Psoas muscle (tissue), 8 donors: ENCODE measurements at places on chromosomes 5 and 9. TPM values are rescaled to one million over a fixed set of nuclear protein-coding genes. Genes with fewer than 3 reads are reported as not detected.
A peak's percentile ranks its signal among the peaks of the same experiment; 100 is the strongest.

TMC1 gene
- 0.05 TPM for polyA plus RNA-seq

GALNT12 gene
- 0.13 TPM for polyA plus RNA-seq

SPINK5 gene
- 0.05 TPM for polyA plus RNA-seq

PPP3R2 gene
- not detected for polyA plus RNA-seq

TLX3 gene
- polyA plus RNA-seq, result not detected

PHF24 gene
- 0.04 TPM for polyA plus RNA-seq

SPATA31A3 gene
- polyA plus RNA-seq, result not detected

IFNA21 gene
- not detected for polyA plus RNA-seq

TICAM2 gene
- 2.9 TPM for polyA plus RNA-seq

CTNND2 gene
- polyA plus RNA-seq, result not detected

MLANA gene
- polyA plus RNA-seq, result not detected

OTP gene
- polyA plus RNA-seq, result 0.01 TPM

DMGDH gene
- polyA plus RNA-seq, result 0.80 TPM

NTRK2 gene
- 1.4 TPM for polyA plus RNA-seq

GRCh38 chr9:72506615-72507014 lies 14.8 kb upstream of the TMC1 start:
- no peak for DNase-seq

- no peak for DNase-seq
Observed at GRCh38 chr5:157253547-157253946, 12.4 kb upstream of the CYFIP2 start.

- DNase-seq, result no peak
Observed at GRCh38 chr5:173429489-173430150, 101.4 kb upstream of the STC2 start.

DNA sequence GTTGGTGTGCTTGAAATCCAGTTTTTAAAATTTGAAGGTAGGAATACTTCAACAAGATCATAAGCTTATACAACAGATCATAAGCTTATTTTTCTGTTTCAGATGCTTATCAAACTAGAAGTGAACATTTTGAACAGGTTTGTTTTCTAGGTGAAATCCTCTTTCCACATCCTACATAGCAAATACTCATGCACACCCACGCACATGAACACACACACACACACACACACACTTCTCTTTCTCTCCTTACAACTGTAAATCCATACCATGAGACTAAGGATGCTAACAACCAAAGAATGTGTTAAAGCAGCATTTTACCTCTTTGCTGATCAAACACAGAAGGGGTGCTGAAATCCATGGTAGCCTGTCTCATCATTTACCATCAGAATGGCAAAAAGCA lies 592 bp downstream of the ANKRD55 start:
- no peak for DNase-seq

GRCh38 chr9:130664251-130665028 lies at the start of gene PRDM12:
PRDM12 (plus strand) TSS chr9:130664594; CDS start chr9:130664654, 60 bp downstream.
- DNase-seq, result no peak

- DNase-seq, result no peak
Observed at GRCh38 chr9:18236336-18236735, 237.6 kb upstream of the ADAMTSL1 start.

GRCh38 chr9:78775211-78775610 lies 478.3 kb downstream of the PSAT1 start:
- no peak for DNase-seq

- DNase-seq, result peak; percentile 92
Observed at GRCh38 chr5:150161242-150162141, 5.1 kb upstream of the CDX1 start.

DNA sequence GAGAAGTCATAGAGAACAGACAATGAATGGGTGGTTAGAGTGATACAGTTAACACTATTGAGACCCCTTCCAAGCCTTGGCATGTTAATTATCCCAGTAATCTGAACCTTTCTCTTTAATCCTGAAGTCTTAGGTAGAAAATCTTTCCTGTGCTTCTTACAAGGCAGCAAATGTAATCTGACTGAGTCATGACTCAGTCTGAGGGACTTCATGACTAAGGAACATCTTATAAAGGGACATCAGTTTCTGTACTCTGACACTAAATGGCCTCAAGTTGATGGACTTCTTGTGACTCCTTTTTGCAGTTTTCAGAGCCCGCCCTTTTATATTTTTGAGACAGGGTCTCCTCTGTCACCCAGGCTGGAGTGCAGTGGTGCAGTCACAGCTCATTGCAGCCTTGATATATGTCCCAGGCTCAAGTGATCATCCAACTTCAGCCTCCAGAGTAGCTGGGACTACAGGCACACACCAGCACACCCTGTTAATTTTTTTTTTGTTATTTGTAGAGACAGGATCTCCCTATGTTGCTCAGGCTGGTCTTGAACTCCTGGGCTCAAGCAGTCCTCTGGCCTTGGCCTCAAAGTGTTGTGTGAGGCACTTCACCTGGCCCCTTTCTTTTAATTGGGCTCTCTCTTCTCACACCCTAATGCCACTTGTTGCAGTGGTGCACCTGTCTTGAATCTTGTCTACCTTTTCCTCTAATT lies 9.5 kb downstream of the EXOSC3 start:
- no peak for DNase-seq

DNA sequence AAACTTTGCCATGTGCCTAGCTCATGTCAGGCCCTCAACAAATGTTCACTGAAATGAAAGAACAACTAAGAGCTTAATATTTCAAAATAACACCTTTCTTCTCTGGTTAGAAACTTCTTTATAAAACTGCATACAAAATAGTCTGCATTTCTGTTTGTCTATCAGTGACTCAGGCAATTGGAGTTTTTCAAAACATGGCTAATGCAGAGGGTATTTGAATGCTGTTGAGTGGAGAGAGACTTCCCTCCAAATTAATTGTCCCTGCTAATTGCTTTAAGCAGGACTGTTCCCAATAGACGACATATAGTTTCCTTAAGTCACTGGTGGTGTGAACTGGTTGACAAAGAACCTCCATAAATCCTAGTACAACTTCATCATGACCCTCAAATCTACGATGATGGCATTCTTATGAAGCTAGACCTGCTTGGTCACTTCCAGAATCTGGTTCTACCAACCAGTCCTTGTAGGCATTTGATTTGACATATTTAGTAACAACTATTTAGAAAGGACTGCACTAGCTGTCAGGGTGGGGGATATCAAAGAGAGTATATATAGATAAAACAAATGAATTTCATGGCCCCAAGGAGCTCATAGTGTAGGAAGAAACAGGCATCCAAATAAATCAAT lies 84.5 kb downstream of the PRLR start:
- DNase-seq, result no peak

DNA sequence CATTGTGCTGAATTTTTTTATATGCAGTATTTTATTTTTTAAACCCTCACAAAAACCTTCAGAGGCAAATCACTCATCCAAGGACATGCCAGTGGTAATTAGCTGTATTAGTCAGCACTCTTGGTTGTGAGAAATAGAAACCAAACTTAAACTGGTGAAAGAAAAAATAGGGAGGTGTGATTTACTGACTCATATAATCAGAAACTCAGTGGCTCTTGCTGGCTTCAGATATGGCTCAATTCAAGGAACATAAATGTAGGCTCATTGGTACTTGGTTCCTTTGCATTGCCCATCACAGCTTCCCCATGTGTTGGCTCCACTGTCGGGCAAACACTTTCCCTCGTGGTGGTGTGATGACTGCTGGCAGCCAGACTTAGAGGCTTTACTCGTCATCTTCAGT lies 497.2 kb downstream of the MAT2B start:
- no peak for DNase-seq

- DNase-seq, result no peak
Observed at GRCh38 chr5:174294891-174295620, 249.6 kb downstream of the NSG2 start.

- DNase-seq, result no peak
Observed at GRCh38 chr9:113187929-113188595, 33.0 kb downstream of the FKBP15 start.

GRCh38 chr5:128538250-128539037 lies 399 bp upstream of the FBN2 start:
- DNase-seq, result peak; percentile 44

- DNase-seq, result no peak
Observed at GRCh38 chr9:109865521-109865920, 85.5 kb downstream of the PALM2AKAP2 start.

GRCh38 chr9:121671612-121672155 lies 20.2 kb downstream of the DAB2IP start:
- no peak for DNase-seq

DNA sequence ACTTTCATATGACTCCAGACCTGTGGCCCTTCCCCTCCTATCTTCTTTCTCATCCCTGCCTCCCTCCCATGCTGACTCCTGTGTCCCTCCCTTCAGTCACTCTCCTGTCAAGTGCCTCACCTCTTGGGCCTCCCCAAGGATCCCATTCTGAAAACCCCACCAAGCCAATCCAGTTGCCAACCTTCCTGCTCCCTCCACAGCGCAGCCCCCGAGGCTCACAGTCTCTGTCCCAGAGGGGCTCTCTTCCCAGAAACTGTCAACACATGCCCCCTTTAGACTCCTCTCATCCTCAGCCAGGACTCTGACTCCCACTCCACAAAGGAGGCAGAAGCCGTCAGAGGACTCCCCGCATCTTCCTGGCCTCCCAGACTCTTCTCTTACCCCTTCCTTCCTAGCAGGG lies 30.8 kb downstream of the ACSL6 start:
- DNase-seq, result no peak

- DNase-seq, result no peak
Observed at GRCh38 chr5:65846101-65846500, 80.3 kb upstream of the ERBIN start.

- DNase-seq, result peak; percentile 5
Observed at GRCh38 chr9:93306081-93306480, 122.1 kb downstream of the WNK2 start.

GRCh38 chr5:179294891-179295777 lies 50.1 kb downstream of the ADAMTS2 start:
- DNase-seq, result peak; percentile 31

DNA sequence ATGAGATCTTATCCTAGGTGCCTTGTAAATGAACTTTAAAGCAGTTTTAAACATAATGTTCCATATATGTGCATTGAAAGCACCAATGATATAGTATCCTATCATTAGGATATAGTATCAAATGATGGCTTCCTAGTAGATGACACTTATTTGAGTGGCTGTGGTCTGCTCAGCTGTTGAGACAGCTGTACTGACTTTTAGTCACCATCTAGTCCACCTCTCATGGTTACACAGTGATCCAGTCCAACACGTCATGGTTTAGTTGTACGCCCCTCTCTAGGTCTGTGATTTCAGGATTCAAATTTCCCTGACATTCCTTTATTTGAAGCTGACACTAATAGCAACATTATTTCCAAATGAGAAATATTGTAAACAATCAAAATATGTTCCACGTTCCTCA lies 127.3 kb upstream of the TUT7 start:
- DNase-seq, result no peak

DNA sequence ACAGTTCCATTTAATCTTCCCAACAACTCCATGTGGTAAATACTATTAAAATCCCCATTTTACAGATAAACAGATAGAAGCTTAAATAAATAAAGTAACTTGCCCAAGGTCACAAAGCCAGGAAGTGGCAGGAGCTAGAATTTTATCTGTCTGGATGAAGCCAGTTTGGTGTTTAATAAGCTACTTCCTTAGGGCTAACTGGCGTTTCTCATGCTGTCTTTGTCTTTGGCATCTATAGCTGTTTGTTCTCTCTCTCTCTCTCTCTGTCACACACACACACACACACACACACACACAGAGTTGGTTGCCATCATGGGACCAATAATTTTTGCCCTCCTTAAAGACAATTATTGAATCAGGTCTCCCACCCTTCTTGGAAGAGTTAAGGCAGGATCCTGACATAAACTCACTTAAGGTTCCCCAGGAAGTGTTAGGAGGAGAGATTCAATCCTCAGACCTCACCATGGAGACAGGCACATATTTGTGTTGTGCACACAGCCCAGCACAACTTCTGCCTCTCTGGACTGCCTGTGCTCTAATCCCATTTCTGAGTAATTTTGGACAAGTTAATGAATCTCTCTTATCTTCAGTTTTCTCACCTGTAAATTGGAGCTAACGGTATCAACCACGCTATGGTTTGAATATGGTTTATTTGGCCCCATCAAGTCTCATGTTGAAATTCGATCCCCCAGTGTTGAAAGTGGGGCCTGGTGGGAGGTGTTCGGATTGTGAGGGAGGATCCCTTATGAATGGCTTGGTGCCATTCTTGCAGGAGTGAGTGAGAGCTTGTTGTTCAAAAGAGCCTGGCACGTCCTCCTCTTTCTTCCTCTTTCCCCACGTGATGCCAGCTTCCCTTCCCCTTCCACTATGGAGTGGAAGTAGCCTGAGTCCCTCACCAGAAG lies 8.3 kb upstream of the ADRA1B start:
- no peak for DNase-seq

- DNase-seq, result no peak
Observed at GRCh38 chr9:104068546-104068945, 25.6 kb upstream of the SMC2 start.

DNA sequence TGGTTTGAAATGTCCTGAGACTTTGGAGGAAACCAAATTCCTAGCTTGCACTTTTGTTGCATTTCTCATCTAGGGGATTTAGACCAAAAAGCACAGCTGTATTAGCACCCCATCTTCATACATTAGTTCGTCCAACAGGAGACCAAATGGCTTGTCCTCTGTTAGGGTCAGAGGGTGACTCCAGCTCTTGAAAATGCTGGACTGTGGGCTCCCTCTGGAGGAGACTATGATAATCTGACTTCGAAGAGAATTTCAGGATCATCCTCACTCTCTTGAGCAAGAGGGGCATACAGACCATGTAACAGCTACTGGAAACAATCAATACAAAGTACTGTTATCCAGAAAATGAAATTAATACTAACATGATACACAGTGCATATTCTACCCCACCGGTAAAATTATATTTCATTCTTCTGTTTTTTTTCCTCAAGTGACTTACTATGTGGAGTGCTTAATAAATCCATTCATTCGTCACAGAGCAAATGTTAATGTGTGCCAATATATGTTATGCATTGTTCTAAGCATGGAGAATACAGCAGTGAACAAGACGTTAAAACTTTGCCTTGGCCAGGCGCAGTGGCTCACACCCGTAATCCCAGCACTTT lies 63.7 kb upstream of the PPP2CA start:
- no peak for DNase-seq

DNA sequence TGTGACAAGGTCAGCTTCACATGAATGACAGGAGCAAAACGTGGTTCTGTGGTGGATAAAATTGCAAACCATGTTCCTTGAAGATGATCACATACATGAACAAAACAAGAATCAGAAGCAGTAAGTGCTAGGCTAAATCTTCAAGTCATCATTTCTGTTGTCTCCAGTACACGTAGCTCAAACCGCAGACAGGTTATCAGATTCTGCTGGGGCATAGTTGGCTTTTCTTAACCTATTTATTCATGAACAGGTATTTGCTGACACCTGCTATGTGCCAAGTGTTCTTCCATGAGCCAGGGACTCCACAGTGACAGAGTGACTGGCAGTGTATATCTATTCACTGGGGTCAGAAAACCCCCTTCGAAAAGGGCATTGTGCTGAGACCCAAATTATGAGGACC lies 20.8 kb downstream of the MFAP3 start:
- no peak for DNase-seq

DNA sequence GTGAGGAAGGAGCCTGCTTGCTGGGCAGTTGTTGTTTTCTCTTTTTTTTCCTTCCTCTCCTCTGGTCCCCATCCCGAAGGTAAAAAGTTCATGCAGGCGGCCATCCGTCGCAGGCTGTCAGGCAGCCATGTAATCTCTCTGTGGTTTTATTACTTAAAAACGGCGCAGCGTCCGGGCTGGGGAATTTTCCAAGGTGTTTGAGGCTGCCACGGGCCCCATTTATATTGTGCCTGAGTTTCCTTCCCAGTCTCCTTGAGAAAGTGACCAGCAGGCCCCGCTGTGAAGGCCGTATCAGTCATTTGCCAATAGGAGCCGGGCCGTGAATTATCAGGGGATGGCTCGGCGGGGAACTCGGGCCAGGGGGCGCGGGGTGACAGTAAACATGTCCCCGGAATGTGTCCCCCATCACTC lies 289.7 kb downstream of the PBX3 start:
- DNase-seq, result no peak
